GM23248 (cell line): ENCODE measurements at places on chromosomes 1 and 21.

- no peak for DNase-seq
Measured at GRCh38 chr1:39214021-39214713, 9.7 kb downstream of the MACF1 start.

- DNase-seq = no peak
Measured at GRCh38 chr1:28519946-28520725, 14.3 kb downstream of the RCC1 start.

DNA sequence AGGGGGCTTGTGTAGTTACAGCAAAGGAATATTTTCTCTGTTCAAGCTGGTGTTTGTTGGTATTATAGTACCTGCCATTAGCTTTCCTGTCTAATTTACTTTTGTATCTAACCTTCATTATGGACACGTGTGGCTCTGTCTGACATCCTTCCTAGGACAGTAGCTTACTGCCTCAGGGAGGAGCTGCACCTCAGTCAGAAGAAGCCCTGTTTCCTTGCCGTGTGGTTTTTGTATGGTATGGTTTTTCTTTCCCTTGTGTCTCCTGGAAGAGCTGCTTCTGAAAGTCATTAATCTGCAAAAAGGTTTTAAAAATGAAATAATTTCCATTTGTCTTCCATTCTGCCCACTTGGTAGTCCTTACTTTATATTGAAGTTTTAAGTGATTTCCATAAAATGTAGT lies 17.4 kb upstream of the CRB1 start:
- no peak for DNase-seq

DNA sequence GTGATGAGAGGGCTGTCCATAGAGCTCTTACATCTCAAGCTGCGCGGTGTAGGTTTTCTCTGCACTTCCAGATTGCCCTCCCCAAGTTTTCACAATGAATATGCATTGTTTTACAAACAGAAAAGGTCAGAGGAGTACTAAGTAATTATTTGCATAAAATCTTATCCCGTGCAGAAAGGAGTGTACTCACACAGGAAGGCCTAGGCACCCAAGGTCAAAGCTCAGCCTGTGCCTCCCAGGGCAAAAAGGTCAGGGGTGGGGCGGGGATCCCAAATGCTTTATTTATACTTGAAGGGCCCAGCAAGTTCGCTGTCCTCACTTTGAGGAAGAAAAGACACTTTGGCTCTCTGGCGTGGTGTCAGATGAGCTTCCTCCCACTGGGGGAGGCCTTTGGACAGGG lies 10.3 kb upstream of the KCNE1 start:
- no peak for DNase-seq

GRCh38 chr1:156198831-156199349 lies 5.0 kb downstream of the SLC25A44 start:
- no peak for DNase-seq

DNA sequence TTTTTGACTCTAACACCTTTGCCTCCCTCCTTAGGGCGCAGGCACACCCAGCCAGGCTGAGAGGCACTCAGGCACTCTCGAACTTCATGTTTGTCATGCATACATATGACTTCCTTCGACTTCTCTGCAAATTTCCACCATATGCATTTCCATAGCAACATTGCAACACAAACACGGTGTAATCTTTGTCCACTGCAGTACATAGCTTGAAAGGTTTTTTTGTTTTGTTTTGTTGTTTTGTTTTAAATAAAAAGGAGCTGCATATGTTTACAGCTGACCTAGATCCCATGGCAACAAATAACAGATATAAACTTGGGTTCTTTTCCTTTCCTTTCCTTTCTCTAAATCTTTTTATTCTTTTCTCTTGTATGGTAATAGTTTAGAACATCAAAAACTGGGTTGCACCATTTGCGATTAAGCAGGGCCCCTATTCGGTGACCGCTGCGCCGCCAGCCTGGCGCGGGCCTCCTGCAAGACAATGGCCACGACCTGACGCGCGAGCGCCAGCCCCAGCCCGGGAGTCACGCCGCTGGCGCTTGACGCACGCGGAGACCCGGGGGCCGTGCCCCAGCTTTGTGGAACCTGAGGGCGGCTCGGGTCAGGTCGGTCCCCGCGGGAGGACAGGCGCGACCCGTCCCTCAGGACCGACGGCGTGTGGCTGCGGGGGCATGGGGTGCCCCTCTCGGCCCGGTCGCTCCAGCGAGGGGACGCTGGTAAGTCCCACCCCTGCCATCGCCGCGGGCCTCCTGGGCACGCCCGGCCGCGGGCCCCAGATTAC lies 35.2 kb downstream of the CCN1 start:
- DNase-seq = no peak
